ENCODE measurements at places on chromosomes 16 and 17. TPM values are rescaled to one million over a fixed set of nuclear protein-coding genes. Genes with fewer than 3 reads are reported as not detected.

DNA sequence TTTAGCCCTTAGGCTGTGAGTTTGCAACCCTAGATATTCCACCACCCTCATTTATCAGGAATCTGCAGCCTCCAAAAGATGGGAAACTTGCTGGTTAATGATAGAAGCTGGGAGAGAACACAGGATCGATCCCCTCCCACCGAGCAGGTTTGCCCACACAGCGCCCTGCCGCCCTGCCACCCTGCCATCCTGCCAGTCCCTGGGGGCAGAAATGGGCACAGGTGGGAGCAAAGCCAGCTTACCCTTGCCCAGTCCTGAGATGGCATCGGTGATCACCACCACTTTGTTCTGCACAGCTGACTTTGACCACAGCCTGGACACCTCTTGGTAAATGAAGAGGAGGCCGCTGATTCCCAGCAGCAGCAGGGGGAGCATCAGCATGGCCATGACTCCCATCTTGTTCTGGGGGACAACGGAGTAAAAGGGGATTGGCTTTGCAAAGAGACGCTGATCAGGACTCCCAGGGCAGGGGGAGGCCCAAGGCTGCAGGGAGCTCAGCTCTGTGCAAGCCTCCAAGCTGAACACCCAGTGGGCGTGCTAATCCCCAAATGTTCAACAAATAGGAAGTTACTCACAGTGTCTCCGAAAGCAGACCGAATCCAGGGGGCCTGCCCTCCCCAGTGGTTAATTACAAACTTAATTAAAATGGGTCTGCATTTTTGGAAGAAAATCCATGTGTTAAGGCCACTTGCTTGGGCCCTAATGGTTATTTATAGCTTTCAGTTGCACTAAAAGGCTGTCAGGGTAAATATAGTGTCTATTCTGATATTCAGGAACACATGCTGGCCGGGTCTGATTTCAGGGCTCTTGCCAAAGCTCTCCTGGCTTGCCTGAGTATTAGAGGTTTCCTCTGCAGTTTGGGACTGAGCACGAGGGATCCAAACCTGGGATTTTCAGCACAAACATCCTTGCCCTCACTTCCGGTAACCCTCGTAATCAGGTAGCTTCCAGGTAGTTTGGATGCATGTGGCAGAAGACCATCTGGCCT lies at the start of gene DHRS7C:
Gene DHRS7C, minus strand, starts transcription at position 704 of the 988 bp plus-strand sequence. Its CDS starts 308 bp downstream, at position 396.
- DNase-seq, result peak; percentile 91

DNA sequence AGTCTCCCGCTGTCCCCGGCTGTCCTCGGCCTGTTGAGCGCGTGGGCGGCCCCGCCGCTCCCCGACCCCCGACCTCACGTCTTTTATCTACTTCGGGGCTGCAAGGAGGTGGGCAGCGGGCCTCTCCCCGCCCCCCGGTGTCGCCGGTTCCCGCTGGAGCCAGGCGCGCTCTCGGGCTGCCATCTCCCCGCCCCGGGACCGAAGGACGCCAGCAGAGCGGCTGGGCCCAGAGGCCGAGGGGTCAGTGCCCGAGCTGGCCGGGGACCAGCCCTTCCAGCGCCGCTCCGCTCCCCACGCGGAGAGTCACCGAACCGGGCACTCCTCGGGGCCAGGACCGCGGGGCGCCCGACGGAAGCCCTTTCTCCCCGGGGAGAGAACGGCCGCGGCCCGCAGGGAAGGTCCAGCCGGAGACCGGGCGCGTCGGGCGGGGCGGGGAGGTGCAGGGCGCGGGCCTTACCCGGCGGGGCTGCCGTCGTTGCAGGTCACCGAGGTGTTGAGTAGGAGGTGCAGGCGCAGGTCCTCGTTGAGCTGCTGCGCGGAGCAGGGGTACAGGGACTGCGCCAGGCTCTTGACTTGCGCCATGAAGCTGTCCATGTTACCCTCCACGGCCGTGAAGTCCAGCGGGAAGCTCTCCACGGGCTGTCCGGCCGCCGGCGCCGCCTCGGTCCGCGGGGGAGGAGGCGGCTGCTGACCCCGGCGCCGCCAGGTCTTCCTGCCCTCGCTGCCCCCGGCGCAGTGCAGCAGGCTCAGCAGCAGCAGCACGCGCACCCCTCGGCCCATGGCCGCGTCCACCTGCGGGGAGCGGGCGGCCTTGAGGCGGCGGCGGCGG lies 643 bp downstream of the NOTUM start:
- no peak for DNase-seq

CDYL2 gene
- 2.4 TPM for total RNA-seq

DNA sequence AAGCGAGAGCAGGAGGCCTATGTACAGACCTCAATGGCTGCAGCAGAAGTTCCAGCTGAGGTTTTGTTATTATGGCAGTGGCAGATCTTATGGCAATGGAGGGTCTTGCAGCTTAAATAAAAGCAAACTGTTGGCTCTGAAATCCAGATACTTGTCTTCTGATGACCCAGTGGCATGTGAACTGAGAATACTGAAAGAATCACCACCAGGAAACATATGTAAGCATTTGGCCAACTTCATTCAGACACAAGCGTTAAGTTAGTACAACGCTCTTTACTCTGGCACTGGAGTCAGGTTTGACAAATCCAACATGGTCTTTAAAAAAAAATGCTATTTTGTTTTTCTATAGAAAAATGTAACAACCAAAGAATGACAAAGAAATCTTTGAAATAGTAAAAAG lies 70.5 kb downstream of the CFDP1 start:
- no peak for DNase-seq

- DNase-seq, result no peak
Measured at GRCh38 chr17:51741458-51741857, 417.1 kb downstream of the CA10 start.

DNASE1L2 gene
- total RNA-seq, result 1.3 TPM

DNA sequence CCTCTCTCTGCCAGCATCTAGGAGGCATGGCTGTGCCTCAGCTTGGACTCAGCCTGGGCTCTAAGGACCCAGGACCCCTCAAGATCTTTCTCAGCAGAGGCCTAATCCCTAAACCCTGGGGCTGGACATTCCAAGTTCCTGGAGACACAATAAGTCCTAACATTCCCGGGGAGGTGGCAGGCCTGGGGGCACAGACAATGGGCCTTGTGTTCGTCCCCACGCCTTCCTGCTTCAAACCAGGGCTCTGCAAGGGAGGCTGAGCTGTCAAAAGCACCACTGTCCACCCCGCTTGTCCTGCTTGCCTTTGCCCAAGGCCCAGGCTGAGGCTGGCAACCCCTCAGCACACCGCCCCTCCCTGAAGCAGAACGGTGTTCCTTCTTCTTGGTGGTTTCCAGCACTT lies 13.7 kb downstream of the SDK2 start:
- no peak for DNase-seq

ASPSCR1 gene
- total RNA-seq, result 21.7 TPM

GRCh38 chr16:87375426-87376135 lies 8.0 kb downstream of the FBXO31 start:
- DNase-seq, result no peak

DNA sequence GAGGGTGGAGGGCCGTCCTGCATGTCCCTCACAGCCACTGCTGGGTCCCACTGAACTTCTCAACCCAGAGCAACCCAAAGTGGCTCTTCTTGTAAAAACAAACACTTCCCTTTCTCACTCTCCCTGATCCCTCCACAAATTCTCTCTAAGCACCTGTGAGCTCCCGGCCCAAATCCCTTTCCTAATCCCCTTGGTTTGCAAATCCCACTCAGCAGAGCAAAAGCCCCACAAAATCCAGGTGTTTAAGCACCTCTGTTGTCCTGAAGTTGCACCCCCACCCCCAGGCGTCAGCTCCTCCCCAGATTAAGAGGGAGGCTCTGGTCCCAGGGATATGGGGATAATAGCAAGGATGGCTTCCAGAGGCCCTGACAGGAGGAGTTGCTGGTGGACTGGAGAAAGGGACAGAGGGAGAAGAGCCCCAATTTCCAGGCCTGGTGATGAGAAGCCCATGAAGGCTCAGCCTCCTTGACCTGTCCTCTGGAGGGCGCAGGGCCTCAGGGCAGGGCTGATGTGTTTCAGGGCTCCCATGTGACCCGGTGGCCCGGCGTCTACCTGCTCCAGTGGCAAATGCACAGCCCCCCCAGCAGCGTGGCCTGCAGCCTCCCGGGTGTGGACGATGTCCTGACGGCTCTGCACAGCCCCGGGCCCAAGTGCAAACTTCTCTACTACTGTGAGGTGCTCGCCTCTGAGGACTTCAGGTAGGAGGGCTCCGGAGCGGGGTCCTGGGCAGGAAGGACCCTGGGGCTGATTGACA lies 23.0 kb downstream of the NAGPA start:
- no peak for DNase-seq

- DNase-seq, result no peak
Measured at GRCh38 chr17:69801368-69801767, 273.7 kb upstream of the KCNJ16 start.

Measured in tongue (tissue), 3 donors.